Hematopoietic multipotent progenitor cell (in vitro differentiated cells): ENCODE measurements at places on chromosomes 11 and 22. TPM values are rescaled to one million over a fixed set of nuclear protein-coding genes. Genes with fewer than 3 reads are reported as not detected.

Gene RASL10A
- total RNA-seq: 3.8 TPM

GRCh38 chr11:86617502-86617901 is 54.9 kb downstream of the ME3 start:
- DNase-seq: no peak

DNA sequence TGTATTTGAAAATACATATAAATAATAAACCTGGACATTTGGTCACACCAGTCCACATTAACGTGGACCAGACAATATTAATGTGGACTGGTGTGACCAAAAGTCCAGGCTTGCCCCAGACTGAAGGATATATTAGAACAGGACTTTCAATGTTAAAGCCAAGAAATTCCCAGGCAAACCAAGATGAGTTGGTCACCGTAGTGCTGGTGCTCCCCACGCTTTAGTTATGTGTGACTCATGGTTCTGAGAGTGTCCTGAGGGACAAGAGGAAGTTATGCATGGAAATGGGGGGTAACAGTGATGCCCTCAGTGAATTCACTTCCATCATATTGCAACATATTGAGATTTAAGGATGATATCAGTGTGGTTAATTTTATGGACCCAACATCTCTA is 31.4 kb downstream of the POU2AF1 start:
- no peak for DNase-seq

DNA sequence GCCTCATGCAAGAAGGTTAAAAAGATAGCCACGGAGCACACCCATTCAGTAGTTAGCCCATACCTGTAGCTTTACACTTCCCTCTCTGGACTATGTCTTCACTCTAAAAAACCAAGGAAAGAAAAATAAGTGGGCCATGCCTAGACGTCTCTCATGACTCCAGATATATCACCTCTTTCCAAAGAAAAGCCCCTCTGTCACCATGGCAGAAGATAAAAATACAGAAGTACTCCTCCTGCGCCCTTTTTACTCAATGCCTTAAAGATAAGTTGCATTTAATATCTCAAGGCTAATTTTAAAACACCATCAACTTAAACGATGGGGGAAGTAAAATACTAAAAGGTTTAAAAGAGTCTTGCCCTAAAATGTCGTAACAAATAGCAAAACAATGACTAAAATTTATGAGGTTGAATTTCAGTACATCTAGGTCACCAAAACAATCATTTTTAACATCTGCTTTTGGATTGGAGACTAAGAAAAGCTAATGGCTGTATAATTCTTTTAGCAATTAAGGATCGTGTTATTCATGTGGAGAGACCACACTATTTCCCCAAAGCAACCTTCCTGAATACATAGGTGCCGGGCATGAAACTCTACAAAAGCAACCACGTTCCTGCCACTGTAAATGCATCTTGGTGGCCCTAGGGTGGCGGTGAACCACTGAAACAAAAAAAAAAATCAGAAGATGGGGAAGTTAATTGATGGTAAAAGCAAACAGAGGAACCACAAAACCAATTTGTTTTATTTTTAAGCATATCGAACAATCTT is 46.0 kb downstream of the CELF1 start:
- DNase-seq: peak; percentile 60

GRCh38 chr22:24937114-24937513 is 9.4 kb downstream of the LHFPL7 start:
- peak; percentile 51 for DNase-seq

GRCh38 chr22:33792832-33793231 is 127.4 kb downstream of the LARGE1 start:
- no peak for DNase-seq

DNA sequence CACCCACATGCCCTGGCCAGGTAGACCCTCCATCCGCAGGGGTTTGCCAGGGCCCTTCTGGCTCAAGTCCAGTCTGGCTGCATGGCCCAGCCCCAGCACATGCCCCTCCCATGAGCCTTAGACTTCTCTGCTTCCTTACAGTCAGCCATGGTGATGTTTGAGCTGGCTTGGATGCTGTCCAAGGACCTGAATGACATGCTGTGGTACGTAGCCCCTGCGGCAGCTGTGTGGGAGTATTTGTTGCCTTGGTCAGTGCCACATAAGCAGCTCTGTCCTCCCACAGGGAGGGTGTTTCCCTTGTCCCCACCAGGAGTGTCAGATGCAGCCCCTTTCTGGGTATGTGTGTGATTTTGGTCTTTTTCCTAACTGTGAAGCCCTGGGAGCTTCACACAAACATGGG is 17.5 kb downstream of the CDC45 start:
- DNase-seq: no peak

GRCh38 chr11:107337917-107338316 is 119.7 kb downstream of the CWF19L2 start:
- DNase-seq: no peak

- DNase-seq: no peak
These were observed 113.6 kb upstream of the ANO5 start for GRCh38 chr11:22079133-22079872.

Gene GGTLC3
- not detected for total RNA-seq

Gene GNAZ
- 1.1 TPM for total RNA-seq

GRCh38 chr22:49306632-49307480 is 520.8 kb downstream of the BRD1 start:
- DNase-seq: no peak

DNA sequence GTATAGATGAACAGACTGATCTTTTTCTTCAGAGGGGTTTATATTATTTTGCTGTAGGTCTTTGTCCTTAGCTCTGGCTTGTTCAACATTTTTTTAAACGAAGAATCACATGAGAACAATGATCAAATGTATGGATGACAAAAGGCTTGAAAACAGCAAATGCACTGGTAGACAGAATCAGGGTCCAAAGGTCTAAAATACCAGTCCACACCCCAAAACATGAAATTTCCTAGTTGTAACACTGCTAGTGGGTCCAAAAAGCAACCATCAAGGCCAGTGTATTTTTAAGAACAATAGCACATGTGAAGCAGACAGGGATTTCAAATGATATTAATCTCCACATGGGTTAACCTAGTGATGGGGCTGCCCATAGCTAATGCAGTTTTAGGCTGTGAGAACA is 162.0 kb downstream of the SWAP70 start:
- DNase-seq: no peak

Gene EFCAB6
- 0.54 TPM for total RNA-seq

- no peak for DNase-seq
These were observed 305.9 kb upstream of the MTNR1B start for GRCh38 chr11:92663539-92663938.

- DNase-seq: no peak
These were observed 3.4 kb downstream of the OR10V1 start for GRCh38 chr11:59710136-59710847.

DNA sequence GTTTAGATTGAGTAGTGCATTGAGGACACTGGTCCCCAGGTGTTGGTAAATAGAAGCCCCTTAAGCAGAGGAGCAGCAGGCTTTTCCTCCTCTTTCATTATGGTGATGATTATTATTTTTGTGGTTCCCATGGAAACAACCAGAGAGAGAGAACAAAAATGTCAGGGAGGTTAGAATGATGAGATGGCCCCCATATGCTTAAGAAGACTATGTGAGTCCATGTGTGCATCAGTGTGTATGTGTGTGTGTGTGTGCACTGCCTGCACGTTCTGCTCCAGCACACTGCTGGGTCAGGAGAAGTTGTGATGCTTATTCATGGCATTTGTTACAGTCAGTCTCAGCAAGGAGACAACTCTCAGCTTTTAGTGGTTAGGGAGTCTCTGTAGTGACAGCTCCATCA is 724.2 kb downstream of the NTM start:
- DNase-seq: no peak
